Lung (tissue), 17 donors: ENCODE measurements at places on chromosomes 16 and 17. TPM values are rescaled to one million over a fixed set of nuclear protein-coding genes. Genes with fewer than 3 reads are reported as not detected.

Gene PRAC1
- total RNA-seq: not detected

Gene KLHL10
- total RNA-seq: 0.09 TPM

Gene RAB37
- total RNA-seq: 7.3 TPM

Gene WSCD1
- 3.7 TPM for total RNA-seq

GRCh38 chr16:88973007-88973410 lies 4.0 kb downstream of the CBFA2T3 start:
- peak; percentile 26 for DNase-seq
- H3K27me3 ChIP-seq: peaks cover 13% of the 10 kb centered on the region
- H3K4me3 ChIP-seq: no peak overlapping the region

- DNase-seq: no peak
- H3K27me3 ChIP-seq: no peaks in the 10 kb centered on the region
- no peak overlapping the region for H3K27ac ChIP-seq
- H3K36me3 ChIP-seq: no peaks in the 10 kb centered on the region
- H3K4me3 ChIP-seq: no peak overlapping the region
Measured at GRCh38 chr17:66287911-66288310, 14.5 kb upstream of the PRKCA start.

- H3K27me3 ChIP-seq: no peaks in the 10 kb centered on the region
- H3K4me3 ChIP-seq: no peak overlapping the region
- peak; percentile 58 for DNase-seq
- no peaks in the 10 kb centered on the region for H3K36me3 ChIP-seq
Measured at GRCh38 chr17:74373838-74374606, 6.7 kb downstream of the GPR142 start.

DNA sequence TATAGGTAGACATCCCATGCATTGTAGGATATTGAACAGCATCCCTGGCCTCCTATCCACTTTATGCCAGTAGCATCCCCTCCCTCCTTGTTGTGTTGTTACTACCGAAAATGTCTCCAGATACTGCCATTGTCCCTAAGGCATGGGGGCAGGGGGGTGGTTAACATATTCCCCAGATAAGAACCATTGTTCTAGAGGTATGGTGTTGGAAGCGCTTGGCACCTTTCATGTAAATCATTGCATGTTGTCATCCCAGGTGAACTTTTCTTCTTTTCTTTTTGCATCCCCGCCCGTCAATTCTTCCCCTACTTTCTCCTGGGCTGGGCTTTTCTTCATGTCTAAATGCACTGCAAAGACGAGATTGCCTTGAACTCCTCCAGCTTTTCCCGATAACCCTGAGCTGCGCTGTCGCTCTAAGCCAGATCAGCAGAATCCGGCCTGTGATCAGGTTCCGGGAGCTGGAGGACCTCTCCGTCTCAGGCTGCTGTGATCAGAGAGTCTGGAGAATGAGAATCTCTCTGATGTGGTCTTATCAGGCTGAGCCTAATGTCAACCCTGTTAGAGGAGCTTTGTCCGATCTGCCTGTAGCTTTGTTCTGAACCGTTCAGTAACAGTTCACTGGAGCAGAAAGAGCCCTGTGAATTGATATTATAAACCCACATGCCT lies 76.2 kb downstream of the RBFOX1 start:
- H3K36me3 ChIP-seq: no peaks in the 10 kb centered on the region
- DNase-seq: no peak
- H3K27me3 ChIP-seq: peaks cover 3% of the 10 kb centered on the region
- no peak overlapping the region for H3K27ac ChIP-seq

DNA sequence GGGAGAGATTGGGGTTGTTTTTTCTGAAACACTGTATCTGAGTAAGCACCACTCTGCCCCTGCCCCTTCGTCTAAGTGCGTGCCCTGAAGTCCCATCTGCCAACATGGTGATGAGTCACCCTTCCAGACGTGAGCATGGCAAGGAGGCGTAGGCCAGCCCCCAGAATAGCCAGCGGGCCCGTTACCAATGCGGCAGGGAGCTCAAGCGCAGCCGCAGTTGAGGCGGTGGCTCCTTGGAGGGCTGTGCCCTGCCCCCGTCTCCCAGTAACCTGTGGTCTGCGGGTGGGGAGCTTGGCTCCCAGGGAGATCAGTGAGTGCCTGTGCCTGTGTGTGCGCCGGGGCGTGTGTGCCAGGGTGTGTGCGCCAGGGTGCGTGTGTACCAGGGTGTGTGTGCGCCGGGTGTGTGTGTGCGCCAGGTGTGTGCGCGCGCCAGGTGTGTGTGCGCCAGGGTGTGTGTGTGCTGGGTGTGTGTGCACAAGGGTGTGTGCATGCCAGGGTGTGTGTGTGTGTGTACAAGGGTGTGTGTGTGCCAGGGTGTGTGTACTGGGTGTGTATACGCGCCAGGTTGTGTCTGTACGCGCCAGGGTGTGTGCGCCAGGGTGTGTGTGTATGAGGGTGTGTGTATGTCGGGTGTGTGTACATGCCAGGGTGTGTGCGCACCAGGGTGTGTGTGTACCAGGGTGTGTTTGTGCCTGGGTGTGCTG lies 98.6 kb upstream of the CHMP6 start:
- DNase-seq: no peak
- peaks cover 5% of the 10 kb centered on the region for H3K4me1 ChIP-seq
- peak overlapping the region; percentile 9 for H3K27ac ChIP-seq
- H3K27me3 ChIP-seq: no peaks in the 10 kb centered on the region
- no peak overlapping the region for H3K4me3 ChIP-seq

GRCh38 chr16:22336581-22336980 lies 37.8 kb downstream of the CDR2 start:
- no peak for DNase-seq
- H3K27me3 ChIP-seq: no peaks in the 10 kb centered on the region
- H3K4me3 ChIP-seq: no peak overlapping the region
- no peak overlapping the region for H3K27ac ChIP-seq
- H3K36me3 ChIP-seq: peaks cover 19% of the 10 kb centered on the region
- no peaks in the 10 kb centered on the region for H3K4me1 ChIP-seq

DNA sequence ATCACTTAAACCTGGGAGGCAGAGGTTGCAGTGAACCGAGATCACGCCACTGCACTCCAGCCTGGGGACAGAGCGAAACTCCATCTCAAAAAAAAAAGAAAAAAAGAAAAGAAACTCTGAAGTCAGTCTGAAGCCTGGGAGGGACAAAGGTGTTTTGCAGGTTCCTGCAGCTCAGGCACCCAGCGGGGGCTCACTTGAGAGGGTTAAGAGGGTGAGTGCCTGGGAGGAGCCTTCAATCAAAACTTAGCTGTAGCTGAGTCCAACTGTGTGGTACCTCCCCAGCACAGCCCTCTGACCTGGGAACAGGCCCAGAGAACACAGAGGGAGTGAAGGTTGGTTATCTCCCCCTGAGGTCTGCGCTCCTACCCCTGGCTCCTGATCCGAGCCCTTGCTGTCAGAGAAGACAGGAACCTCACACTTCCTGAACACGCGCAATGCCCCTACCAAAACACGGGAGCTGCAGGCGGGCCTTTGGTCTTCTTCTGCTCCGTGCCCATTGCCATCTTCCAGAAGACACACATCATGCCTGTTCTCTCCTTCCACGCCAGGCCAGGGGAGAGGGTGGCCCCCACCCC lies 20.4 kb upstream of the ZC3H18 start:
- DNase-seq: no peak
- no peaks in the 10 kb centered on the region for H3K4me1 ChIP-seq
- H3K27ac ChIP-seq: no peak overlapping the region
- no peak overlapping the region for H3K4me3 ChIP-seq
- peaks cover 29% of the 10 kb centered on the region for H3K27me3 ChIP-seq

DNA sequence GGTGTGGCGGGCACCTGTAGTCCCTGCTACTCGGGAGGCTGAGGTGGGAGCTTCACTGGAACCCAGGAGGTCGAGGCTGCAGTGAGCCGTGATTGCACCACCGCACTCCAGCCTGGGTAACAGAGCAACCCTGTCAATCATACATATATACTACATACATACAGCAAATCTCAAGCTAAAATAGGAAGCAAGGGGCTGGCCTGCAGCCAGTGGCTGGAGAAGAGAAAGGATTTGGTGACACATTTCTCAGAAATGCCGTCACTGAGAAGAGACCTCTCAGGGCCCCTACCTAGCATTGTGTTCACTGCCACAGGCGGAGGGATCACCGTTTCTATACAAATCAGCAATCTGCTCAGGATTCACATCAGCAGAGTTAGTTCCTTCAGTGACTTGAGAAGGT lies 16.9 kb downstream of the NARF start:
- peaks cover 17% of the 10 kb centered on the region for H3K36me3 ChIP-seq
- no peak overlapping the region for H3K4me3 ChIP-seq
- no peak overlapping the region for H3K27ac ChIP-seq
- no peak for DNase-seq
- no peaks in the 10 kb centered on the region for H3K27me3 ChIP-seq

DNA sequence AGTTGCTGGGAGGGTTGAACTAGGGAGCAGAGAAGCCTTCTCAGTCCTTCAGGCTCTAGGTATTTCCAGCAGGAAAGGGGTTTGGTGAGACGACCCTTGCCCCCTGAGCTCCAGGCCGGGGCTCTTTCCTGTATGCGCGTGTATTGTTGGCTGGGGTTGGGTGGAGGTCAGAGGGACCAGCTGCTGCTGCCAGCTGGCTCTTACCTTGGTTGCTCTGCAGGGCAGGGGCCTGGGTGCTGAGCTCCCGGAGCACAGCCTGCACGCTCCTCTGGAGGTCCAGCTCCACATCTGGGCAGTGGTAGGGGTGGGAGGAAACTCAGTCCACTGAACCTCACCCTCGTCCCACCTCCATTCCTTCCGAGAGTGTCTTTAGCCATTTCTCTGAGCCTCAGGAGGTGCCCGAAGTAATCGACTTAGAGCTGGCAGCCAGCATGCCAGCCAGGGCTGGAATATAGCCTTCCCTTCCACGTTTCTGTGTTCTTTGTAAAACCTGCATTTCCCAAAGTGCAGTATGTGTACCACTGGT lies 28.0 kb downstream of the PIK3R6 start:
- DNase-seq: no peak

- no peak overlapping the region for H3K27ac ChIP-seq
- no peaks in the 10 kb centered on the region for H3K27me3 ChIP-seq
- no peaks in the 10 kb centered on the region for H3K36me3 ChIP-seq
- peak; percentile 16 for DNase-seq
- no peaks in the 10 kb centered on the region for H3K4me1 ChIP-seq
Measured at GRCh38 chr17:58969156-58969555, 137.5 kb downstream of the TRIM37 start.

GRCh38 chr16:21666772-21667171 lies 3.0 kb downstream of the OTOA start:
- no peak overlapping the region for H3K4me3 ChIP-seq
- H3K36me3 ChIP-seq: no peaks in the 10 kb centered on the region
- no peak overlapping the region for H3K27ac ChIP-seq
- H3K27me3 ChIP-seq: peaks cover 5% of the 10 kb centered on the region

GRCh38 chr17:38579934-38580333 lies 25.8 kb downstream of the SRCIN1 start:
- peak; percentile 38 for DNase-seq
- H3K27ac ChIP-seq: no peak overlapping the region
- H3K4me1 ChIP-seq: no peaks in the 10 kb centered on the region
- H3K4me3 ChIP-seq: no peak overlapping the region

DNA sequence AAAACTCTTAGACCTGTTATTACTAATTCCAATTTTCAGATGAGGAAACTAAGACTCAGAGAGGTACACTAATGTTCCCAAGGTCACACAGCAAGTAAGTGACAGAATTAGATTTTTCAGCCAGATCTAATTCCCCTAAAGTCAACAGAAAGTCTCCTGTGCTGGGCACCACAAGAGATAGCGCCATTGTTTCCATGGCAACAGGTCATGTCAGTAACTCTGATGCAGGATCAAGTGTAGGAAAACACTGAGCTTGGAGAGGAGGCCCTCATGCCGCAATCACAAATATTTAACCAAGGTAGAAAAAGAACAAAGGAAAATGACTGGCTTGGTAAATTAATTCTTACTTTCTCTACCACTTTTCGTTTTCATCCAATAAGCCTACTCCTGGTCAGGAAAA lies 166.0 kb upstream of the CDH13 start:
- no peaks in the 10 kb centered on the region for H3K4me1 ChIP-seq
- H3K27me3 ChIP-seq: peaks cover 8% of the 10 kb centered on the region
- no peak overlapping the region for H3K4me3 ChIP-seq
- DNase-seq: peak; percentile 64
